ENCODE measurements at places on chromosomes 6 and 20.

GRCh38 chr6:1081551-1082284 lies 230.2 kb upstream of the FOXQ1 start:
- DNase-seq: no peak

DNA sequence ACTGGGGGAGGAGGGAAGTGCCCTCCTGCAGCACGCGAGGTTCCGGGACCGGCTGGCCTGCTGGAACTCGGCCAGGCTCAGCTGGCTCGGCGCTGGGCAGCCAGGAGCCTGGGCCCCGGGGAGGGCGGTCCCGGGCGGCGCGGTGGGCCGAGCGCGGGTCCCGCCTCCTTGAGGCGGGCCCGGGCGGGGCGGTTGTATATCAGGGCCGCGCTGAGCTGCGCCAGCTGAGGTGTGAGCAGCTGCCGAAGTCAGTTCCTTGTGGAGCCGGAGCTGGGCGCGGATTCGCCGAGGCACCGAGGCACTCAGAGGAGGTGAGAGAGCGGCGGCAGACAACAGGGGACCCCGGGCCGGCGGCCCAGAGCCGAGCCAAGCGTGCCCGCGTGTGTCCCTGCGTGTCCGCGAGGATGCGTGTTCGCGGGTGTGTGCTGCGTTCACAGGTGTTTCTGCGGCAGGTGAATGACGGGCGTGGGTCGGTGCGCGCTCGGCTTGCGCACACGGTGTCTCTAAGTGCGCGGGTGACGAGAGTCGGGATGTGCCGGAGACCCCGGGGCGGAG lies at the start of gene CDKN1A:
Gene CDKN1A, plus strand, starts transcription at position 227 of the 555 bp plus-strand sequence. CDS start 5,388 bp downstream, outside the sequence.
- DNase-seq: peak; percentile 65

DNA sequence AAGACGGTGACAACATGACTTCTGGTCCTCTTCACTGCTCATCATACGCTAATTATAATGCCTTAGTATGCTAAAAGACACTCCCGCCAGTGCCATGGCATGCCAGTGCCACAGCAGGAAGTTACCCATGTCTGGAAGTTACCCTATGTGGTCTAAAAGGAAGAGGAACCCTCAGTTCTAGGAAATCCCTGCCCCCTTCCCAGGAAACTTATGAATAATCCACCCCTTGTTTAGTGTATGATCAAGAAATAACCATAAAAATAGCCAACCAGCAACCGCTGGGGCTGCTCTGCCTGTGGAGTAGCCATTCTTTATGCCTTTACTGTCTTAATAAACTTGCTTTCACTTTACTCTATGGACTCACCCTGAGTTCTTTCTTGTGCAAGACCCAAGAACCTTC lies 15.8 kb upstream of the SERPINB9 start:
- no peak for DNase-seq

- no peak for DNase-seq
Observed at GRCh38 chr20:38579219-38579910, 1.6 kb upstream of the ADIG start.

GRCh38 chr20:40628877-40629276 lies 60.2 kb downstream of the MAFB start:
- DNase-seq: no peak

DNA sequence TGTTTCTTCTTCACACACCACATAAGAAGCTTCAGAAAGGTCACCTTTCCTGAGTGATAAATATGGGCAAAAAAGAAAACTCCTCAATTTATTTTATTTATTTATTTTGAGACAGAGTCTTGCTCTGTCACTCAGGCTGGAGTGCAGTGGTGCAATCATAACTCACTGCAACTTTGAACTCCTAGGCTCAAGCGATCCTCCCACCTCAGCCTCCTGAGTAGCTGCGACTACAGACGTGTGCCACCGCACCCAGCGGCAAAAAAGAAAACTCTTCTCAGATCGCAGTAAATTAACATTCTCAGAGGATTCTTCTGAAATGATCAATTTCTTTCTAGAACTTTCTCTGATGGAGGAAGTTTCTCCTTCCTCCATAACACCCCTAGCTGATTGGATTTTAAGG lies 111.2 kb downstream of the TRERF1 start:
- no peak for DNase-seq

- DNase-seq: no peak
Observed at GRCh38 chr6:137864812-137865508, 2.1 kb upstream of the TNFAIP3 start.

- DNase-seq: no peak
Observed at GRCh38 chr20:13852306-13852705, 67.5 kb downstream of the NDUFAF5 start.

- DNase-seq: no peak
Observed at GRCh38 chr6:20583444-20583800, 49.2 kb downstream of the CDKAL1 start.

GRCh38 chr6:82988930-82989351 lies 76.7 kb downstream of the UBE3D start:
- DNase-seq: no peak

- DNase-seq: no peak
Observed at GRCh38 chr6:130922922-130923321, 95.7 kb downstream of the SMLR1 start.

- no peak for DNase-seq
Observed at GRCh38 chr6:29671026-29671425, 9.9 kb downstream of the ZFP57 start.

- DNase-seq: no peak
Observed at GRCh38 chr6:4397307-4397706, 261.9 kb upstream of the ECI2 start.

DNA sequence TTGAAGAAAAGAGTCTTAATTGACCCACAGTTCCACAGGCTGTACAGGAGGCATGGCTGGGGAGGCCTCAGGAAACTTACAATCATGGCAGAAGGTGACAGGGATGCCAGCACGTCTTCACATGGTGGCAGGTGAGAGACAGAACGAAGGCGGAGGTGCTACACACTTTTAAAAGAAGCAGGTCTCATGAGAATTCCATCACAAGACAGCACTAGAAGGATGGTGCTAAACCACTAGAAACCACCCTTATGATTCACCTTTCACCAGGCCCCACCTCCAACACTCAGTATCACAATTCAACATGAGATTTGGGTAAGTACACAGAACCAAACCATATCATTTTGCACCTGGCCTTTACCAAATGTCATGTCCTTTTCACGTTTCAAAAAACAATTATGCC lies 20.9 kb downstream of the TAGAP start:
- no peak for DNase-seq

DNA sequence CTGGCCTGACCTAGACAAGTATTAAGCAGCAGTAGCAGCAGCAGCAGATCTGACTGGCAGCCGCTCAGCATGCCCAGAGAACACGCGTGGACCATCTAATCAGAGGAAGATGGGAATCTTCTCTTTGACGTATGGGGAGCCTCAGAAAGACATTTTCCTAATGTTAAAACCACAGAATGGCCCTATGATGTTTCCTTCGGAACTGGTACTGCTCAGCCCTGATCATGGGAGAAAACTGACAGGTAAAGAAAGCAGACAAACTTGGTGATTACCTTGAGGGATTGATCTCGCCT lies 6.2 kb downstream of the PSMA7 start:
- no peak for DNase-seq

DNA sequence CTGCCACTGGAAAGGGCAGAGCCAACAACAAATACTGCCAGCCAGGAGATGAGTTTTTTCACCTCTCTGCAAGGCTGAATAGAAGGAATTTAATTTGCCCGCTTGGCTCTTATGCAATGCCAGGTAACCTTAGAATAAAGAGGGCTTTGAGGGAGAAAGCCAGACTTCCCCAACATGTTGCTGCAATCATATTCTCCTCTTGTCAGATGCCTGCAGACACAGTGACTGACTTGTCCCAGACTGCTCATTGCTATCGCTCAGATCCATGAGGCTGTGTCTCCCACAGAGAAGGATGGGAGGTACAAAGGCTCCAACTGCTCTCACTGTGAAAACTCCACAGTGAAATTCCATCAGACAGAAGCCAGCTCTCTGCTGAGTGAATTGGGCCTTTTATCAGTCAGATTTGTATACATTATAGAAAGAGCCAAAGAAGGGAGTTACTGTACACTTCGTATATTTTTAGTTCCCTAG lies 517.0 kb upstream of the ID4 start:
- no peak for DNase-seq

GRCh38 chr20:47821481-47822100 lies 36.3 kb upstream of the SULF2 start:
- no peak for DNase-seq

GRCh38 chr20:44454306-44454963 lies 21.2 kb upstream of the TTPAL start:
- DNase-seq: no peak

GRCh38 chr6:159532155-159532554 lies 160.9 kb downstream of the SOD2 start:
- DNase-seq: no peak

DNA sequence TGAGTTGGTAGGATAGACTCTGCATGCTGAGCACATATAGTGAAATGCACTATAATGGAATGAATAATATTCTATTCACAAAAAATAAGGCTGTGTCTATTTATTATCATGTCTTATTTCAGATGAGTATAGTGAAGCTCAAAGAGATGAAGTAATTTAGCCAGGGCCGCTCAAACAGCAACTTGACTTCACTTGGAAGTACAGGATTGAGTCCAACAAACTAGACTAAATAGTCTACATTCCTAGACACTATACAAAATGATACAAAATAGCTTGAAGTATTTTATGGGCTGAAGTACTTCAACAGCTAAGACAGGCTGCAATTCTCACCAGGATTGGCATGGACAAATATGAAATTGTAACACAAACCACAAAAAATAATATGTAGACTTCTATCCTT lies 144.5 kb upstream of the DST start:
- DNase-seq: no peak

DNA sequence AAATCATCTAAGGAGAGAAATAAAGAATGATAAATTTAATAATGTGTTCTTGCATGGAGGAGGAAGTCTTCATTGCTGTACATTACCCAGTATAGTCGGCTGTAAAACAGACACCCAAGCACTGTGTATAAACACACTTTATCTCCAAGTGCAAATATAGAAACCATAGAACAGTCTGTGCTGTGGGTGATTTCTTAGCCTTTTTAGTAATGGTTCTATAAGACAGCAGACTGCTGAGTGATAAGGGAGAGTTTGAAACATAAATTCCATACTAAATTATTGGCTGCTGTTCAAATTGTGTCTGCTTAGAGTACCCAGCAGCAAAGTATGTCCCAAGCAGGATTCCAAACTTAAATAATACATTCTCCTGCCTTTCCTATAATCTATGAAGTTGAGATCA lies 4.6 kb downstream of the FILIP1 start:
- no peak for DNase-seq

- no peak for DNase-seq
Observed at GRCh38 chr20:36318166-36318565, 12.0 kb downstream of the DLGAP4 start.

GRCh38 chr6:37674161-37674560 lies 23.5 kb downstream of the MDGA1 start:
- DNase-seq: no peak

- DNase-seq: no peak
Observed at GRCh38 chr6:67160820-67161219, 1453.8 kb upstream of the EYS start.

- no peak for DNase-seq
Observed at GRCh38 chr6:158978757-158979156, 21.2 kb downstream of the RSPH3 start.

- no peak for DNase-seq
Observed at GRCh38 chr6:138378463-138378862, 758 bp downstream of the SMIM28 start.

- DNase-seq: no peak
Observed at GRCh38 chr6:43714311-43715055, 26.9 kb upstream of the MRPS18A start.

- DNase-seq: no peak
Observed at GRCh38 chr20:9186396-9186795, 117.5 kb downstream of the PLCB4 start.

GRCh38 chr6:2962004-2962403 lies 9.4 kb downstream of the SERPINB6 start:
- no peak for DNase-seq

DNA sequence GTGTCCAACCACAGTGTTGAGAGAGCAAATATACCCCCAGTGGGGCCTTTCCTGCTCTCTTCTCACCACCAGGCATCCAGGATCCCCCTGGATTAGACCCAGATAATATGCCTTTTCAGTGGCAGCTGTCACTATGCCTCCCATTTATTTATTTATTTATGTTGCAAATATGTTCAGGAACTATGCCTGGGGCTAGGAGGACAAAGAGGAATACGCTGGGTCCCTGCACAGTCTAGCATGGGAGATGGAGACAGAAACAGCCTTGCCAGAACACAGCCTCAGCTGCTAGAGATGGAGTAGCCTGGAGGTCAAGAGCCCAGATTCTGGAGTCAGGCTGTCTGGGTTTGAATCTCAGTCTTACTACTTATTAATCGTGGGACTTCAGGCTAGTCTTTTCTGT lies 74.6 kb upstream of the LRFN2 start:
- DNase-seq: no peak

DNA sequence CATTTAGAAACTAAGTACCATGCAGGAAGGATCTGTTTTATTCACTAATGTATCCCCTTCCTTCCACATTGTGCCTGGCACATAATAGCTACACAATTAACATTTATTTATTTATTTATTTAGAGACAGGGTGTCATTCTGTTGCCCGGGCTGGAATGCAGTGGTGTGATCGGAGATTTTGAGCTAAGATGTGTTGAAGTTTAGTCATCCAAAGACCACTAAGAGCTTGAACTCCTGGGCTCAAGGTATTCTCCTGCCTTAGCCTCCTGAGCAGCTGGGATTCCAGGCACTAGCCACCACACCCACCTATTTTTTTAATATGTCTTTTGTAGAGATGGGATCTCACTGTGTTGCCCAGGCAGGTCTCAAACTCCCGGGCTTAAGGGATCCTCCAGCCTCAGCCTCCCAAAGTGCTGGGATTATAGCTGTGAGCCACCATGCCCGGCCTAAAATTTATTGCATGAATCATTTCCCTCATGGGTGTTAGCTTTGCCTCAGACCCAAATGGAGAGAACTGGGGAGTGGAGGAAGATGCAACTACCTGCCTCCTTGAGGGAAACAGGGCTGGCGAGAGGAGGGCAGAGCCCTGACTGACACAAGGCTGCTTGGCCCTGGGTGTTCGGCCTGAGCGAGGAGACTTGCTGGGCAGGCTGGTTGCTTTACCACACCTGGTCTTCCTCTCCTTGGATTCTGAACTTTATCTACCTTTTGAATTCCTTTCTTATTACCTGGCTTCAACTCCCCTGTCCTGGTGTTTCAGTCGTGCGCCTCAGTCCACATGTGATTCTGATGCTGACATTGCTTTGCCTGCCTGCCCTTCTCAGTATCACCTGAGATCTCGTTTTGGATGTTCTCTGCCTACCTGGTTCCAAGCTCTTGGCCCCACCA lies 1.7 kb upstream of the DYNLT1 start:
- no peak for DNase-seq

- no peak for DNase-seq
Observed at GRCh38 chr20:64106435-64106961, 867 bp downstream of the NPBWR2 start.

- DNase-seq: no peak
Observed at GRCh38 chr20:56842056-56842455, 212.9 kb downstream of the TFAP2C start.
